Thymus (tissue), 14 donors: ENCODE measurements at places on chromosomes 5 and 9. TPM values are rescaled to one million over a fixed set of nuclear protein-coding genes. Genes with fewer than 3 reads are reported as not detected.

Gene SPATA31C1
- total RNA-seq = not detected

Gene ZFYVE16
- total RNA-seq = 14.4 TPM

Gene ARSI
- 0.76 TPM for total RNA-seq

DNA sequence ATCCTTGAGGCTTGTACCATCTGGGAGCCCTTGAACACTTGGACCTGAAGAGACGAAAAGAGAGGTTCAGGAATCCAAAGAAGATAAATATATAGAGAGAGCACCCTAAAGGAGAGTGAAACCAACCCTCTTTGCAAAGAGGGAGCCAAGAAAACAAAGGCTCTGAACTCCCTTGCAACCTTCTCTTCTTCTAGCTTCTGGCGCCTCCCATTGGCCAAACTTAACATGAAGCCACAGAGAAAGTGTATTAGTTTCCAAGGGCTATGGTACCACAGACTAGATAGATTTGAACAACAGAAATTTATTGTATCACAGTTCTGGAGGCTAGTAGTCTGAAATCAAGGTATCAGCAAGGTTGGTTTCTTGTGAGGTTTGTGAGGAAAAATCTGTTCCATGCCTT lies 175.1 kb downstream of the HCN1 start:
- no peaks in the 10 kb centered on the region for H3K36me3 ChIP-seq
- H3K27ac ChIP-seq = no peak overlapping the region
- no peaks in the 10 kb centered on the region for H3K4me1 ChIP-seq
- DNase-seq = no peak

DNA sequence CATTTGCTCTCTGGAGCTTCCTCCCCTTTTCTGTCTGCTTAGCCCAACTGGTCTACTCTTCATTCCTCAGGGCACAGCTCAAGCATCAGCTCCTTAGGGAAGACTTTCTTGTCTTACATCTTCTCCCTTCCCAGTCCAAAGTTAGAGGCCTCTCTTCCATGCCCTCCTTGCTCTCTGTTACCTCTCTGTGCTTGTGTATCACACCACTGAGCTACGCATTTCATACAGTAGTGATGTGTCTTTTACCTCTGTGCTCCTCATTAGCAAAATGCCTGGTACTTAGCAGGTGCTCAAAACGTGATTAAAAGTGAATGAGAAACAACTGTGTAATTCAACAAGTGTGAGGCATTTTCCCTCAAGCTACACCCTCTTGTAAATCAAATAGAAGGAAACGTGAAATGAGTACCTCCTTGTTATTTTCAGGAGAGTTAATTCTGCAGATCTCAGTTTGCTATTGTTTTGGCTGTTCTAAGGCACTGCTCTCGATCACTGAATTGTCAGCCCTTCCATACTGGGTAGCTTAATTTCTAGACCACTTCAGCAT lies 39.0 kb downstream of the ERAP1 start:
- no peak for DNase-seq
- H3K27ac ChIP-seq = no peak overlapping the region
- no peaks in the 10 kb centered on the region for H3K27me3 ChIP-seq
- H3K4me3 ChIP-seq = no peak overlapping the region

DNA sequence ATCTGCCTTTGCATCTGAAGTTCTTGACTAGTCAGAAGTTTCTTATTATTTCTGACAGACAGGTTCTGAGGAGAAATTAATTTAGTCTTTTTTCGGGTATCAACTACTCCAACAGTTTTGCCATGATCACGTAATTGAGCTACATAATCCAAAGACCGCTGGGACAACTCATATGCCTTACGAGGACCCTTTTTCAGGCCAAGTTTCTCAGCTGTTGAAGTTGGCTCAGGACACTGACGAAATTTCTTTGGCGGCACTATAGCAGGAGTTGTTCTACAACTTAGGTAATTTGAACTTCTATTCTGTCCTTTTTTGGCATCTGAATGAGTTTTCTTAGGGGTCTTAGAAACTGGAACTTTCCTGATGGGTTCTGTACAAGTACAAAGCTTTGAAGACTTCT lies 27.2 kb downstream of the SETX start:
- no peaks in the 10 kb centered on the region for H3K4me1 ChIP-seq
- H3K27ac ChIP-seq = no peak overlapping the region
- H3K27me3 ChIP-seq = no peaks in the 10 kb centered on the region
- H3K36me3 ChIP-seq = peaks cover 85% of the 10 kb centered on the region
- DNase-seq = no peak

GRCh38 chr9:108443741-108444140 lies 412.0 kb downstream of the ACTL7B start:
- H3K36me3 ChIP-seq = no peaks in the 10 kb centered on the region
- H3K4me3 ChIP-seq = no peak overlapping the region
- no peaks in the 10 kb centered on the region for H3K4me1 ChIP-seq
- no peak for DNase-seq
- H3K27me3 ChIP-seq = no peaks in the 10 kb centered on the region

DNA sequence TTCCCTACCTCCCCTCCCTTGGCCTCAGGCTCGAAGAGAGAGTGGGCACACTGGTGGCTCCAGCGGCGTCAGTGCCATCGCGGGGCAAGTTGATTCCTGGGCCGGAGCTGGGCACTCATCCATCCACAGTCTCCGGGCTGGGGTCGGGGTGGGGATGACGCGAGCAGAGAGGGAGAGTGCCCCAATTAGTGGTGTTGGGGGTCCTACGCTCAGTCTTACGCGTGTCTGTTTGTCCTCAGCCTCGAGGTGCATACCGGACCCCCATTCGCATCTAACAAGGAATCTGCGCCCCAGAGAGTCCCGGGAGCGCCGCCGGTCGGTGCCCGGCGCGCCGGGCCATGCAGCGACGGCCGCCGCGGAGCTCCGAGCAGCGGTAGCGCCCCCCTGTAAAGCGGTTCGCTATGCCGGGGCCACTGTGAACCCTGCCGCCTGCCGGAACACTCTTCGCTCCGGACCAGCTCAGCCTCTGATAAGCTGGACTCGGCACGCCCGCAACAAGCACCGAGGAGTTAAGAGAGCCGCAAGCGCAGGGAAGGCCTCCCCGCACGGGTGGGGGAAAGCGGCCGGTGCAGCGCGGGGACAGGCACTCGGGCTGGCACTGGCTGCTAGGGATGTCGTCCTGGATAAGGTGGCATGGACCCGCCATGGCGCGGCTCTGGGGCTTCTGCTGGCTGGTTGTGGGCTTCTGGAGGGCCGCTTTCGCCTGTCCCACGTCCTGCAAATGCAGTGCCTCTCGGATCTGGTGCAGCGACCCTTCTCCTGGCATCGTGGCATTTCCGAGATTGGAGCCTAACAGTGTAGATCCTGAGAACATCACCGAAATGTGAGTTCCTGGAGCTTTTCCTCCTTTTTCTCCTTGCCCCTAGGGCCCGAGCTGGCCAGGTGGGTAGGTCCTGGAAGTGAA lies 861 bp downstream of the NTRK2 start:
- H3K4me3 ChIP-seq = no peak overlapping the region
- no peak overlapping the region for H3K27ac ChIP-seq
- H3K27me3 ChIP-seq = peaks cover 34% of the 10 kb centered on the region
- peaks cover 5% of the 10 kb centered on the region for H3K4me1 ChIP-seq
- no peak for DNase-seq

DNA sequence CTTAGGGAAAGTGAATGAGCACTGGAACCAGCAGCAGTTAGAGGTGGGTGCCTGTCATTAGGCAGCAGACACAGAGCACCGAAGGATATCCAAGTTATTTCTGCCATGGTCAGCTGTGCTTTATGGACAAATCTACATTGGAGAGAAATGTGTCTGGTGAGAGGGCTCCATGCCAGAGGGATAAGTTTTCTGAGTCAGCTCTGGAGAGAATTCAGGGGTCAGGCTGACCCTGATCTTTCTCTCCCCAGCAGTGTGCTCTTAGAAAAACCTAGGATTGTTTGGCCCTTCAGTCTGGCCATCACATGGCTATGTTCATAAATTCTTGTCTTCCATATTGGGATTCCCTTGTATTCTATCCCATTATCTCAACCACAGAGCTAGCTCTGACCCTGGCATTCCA lies 8.9 kb upstream of the IL17B start:
- H3K27ac ChIP-seq = no peak overlapping the region
- H3K36me3 ChIP-seq = no peaks in the 10 kb centered on the region
- DNase-seq = no peak

DNA sequence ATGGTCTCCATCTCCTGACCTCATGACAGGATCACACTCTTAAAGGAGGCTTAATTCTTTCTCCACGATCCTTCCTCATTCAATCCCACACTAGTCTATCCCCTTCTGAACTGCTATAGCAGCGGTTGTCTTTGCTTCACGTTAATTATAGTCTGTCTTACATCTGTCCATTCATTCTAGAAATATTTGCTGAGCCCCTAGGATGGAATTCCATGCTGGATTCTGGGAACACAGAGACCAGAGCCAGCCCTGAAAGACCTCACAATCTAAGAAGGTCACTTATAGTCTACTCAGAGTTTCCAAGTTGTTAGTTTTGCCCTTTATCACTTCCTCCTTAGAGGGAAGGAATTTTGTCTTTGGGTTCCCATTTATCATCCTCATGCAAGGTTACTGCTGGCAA lies 193.5 kb downstream of the GAS1 start:
- no peak overlapping the region for H3K4me3 ChIP-seq
- H3K36me3 ChIP-seq = no peaks in the 10 kb centered on the region
- no peak overlapping the region for H3K27ac ChIP-seq
- no peak for DNase-seq
- no peaks in the 10 kb centered on the region for H3K4me1 ChIP-seq

GRCh38 chr9:134214766-134215419 lies 50.5 kb upstream of the RNU6ATAC start:
- H3K27ac ChIP-seq = no peak overlapping the region
- H3K36me3 ChIP-seq = no peaks in the 10 kb centered on the region
- H3K4me1 ChIP-seq = no peaks in the 10 kb centered on the region
- H3K27me3 ChIP-seq = no peaks in the 10 kb centered on the region
- DNase-seq = no peak

DNA sequence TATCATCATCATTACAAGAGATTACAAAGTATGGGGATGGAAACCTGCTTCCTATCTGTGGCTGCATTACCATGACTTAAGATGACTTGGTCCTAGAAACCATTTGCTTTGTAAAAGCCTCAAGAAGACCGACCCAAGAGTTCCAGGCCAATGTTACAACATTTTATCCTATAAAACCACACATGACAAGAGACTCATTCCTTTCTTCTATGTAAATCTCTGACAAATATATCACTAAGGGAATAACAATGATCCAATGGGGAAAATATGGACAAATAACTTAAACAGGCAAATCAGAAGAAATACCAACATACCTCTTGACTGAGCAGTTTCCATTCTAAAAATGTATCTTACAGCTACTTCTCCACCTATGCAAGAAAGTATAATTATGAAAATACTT lies 44.3 kb upstream of the VPS13A start:
- DNase-seq = no peak
- no peaks in the 10 kb centered on the region for H3K36me3 ChIP-seq
- H3K27ac ChIP-seq = no peak overlapping the region
- no peaks in the 10 kb centered on the region for H3K4me1 ChIP-seq
- H3K27me3 ChIP-seq = no peaks in the 10 kb centered on the region

GRCh38 chr5:171840711-171841522 lies 55.3 kb downstream of the SMIM23 start:
- peak; percentile 4 for DNase-seq
- no peak overlapping the region for H3K27ac ChIP-seq
- H3K36me3 ChIP-seq = no peaks in the 10 kb centered on the region
- H3K27me3 ChIP-seq = no peaks in the 10 kb centered on the region
- H3K4me1 ChIP-seq = no peaks in the 10 kb centered on the region
